ENCODE measurements at places on chromosomes 5 and 9.
A peak's percentile ranks its signal among the peaks of the same experiment; 100 is the strongest.

DNA sequence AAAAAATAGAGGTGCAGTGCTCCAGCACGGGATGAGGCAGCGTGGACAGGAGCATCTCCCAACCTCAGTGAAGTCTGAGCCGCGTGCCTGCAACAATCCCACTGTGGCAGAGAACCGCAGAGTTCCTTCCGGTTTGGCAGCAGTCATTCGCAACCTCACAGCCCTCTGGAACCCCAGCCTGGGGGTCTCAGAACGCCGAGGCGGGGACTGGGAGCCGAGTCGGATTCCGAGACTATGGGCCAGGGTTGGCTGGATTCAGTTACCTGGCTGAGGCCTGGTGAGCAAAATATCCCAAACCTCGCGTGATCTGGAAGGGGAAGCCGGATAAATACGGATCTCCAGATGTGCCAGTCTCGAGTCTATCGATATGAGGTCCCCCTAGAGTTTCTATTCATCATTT lies 27.0 kb downstream of the CDKN2A start:
- DNase-seq, result no peak

GRCh38 chr9:4689687-4690104 lies 10.3 kb downstream of the CDC37L1 start:
- no peak for DNase-seq

- DNase-seq, result no peak
These were observed 2.5 kb downstream of the TGFBR1 start for GRCh38 chr9:99107421-99107820.

DNA sequence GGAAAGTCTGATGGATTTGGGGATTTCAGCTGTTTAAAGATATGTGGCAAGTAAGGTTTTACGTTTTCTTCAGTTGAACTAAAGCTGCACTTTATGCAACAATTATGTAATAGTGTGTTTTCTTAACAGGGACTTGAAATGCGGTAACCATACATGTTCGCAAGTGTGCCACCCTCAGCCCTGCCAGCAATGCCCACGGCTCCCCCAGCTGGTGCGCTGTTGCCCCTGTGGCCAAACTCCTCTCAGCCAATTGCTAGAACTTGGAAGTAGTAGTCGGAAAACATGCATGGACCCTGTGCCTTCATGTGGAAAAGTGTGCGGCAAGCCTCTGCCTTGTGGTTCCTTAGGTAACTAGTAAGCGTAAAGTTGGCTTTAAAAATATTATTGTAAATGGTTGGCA lies 28.5 kb downstream of the NFX1 start:
- DNase-seq, result no peak

- DNase-seq, result no peak
These were observed 89.0 kb upstream of the IRX2 start for GRCh38 chr5:2840372-2840915.

DNA sequence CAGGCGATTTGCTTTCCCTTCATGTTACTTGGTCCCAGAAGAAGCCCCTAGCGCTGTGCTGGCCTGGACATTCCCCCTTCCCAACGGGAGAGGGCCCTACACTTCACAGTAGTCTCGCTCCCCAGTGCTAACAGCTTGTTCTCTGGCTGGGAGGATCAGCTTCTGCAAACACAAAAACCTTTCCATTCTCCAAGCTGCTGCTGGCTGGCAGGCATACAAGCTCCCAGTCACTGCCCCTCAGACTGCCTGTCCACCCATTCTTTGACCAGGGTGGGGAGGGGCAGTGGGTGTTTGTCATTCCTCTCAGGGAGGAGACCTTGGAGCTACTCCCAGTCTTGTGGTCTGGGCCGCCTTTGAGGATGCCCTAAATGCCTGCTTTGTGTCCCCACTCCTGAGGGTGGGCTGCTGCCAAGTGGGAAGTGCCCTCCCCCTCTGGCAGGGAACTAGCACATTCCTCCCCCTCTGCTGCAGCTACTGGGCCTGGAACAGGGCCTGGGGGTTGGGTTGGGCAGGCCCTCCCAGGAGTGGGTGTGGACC lies 20.8 kb downstream of the ENHO start:
- DNase-seq, result peak; percentile 35

DNA sequence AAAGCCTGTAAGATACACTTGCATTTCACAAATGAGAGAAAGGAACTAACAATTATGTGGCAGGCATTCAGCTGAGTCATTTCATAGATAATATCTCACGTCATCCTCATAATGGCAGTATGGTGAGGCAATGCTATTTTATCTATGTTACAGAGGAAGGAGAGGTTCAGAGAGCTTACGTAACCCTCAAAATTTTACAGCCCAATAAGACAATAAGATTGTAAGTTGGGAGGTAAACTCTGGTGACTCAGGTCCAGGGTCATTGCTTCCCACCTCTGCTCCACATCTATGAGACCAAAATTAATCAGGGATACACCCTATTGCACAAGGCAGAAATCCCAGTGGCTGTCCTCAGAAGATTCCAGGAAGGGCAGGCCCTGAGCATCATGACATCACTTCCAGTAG lies 309.7 kb downstream of the NSG2 start:
- DNase-seq, result no peak

DNA sequence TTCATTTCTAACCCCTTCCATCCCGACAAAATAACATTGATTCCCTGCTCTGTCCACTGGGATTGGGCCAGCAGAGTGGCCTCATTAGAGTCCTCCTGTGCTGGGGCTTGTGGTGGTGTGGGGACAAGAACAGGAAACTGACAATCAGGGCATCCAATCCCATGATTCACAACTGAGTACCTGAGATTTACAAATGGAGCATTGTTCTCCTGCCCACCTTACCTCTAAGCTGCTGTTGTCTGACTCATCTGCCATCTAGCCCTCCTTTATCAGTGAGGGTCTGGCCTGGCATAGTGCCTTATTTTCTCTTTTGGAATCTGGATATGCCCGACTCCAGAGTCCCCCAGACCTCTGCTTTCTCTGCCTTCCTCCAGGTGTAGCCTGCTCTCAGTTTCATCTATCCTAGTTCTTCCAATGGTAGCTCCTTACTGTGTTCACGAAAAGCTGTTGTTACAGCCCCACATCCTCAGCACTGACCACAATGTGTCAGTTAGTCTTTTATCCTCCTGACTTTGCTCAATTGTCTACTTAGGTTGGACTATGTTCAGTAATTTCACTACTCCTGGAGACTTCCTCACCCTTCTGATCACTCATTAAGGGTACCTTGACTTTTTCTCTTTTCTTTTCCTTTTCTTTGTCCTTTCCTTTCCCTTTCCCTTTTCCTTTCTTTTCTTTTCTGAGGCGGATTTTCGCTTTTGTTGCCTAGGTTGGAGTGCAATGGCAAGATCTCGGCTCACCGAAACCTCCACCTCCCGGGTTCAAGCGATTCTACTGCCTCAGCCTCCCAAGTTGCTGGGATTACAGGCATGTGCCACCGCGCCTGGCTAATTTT lies 13.4 kb downstream of the WNT8A start:
- no peak for DNase-seq

DNA sequence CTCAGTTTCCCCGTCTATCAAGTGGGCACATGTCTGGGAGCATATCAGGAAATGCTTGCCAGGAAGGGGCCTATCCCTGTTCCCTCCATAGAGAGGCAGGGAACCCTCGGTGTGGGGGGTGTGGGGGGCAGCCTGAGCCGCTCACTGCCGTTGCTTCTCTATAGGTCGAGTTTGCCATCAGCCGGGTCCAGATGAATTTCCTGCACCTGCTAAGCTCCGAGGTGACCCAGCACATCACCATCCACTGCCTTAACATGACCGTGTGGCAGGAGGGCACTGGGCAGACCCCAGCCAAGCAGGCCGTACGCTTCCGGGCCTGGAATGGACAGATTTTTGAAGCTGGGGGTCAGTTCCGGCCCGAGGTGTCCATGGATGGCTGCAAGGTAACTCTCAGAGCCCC lies 13.8 kb upstream of the ORM1 start:
- no peak for DNase-seq

DNA sequence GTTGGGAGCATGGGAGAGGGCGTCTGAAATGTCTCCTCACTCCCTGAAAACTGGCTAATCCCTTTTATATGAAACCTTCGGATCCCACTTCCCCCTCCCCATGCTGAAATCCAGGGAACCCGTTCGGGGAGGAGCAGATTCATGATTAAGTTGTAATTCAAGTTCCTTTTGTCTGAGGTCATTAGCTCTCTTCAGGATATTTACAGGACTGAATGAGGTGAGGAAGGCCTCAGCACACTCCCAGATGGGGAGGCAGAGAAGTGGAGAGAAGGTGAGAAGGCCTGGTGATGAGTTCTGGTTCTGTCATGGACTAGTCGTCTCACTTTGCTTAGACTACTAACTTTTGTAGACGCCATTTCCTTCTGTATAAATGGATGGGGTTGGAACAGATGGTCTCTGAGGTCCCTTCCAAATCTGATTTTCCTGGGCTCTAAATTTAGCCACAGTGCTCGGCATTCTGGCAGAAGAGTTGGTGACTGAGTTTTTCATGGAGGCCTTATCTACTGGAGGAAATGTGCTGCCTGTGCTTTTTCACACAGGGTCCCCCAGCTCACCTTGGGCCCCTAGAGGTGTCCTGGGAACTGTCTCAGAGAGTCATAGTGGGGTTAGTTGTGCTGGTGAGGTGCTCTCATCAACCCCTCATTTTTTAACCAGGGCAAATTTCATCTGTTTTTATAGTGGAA lies 62.3 kb downstream of the PRDM6 start:
- DNase-seq, result no peak

- no peak for DNase-seq
These were observed 202.4 kb downstream of the SMARCA2 start for GRCh38 chr9:2217540-2217939.

- DNase-seq, result no peak
These were observed 69.7 kb downstream of the FOCAD start for GRCh38 chr9:20753761-20754160.

DNA sequence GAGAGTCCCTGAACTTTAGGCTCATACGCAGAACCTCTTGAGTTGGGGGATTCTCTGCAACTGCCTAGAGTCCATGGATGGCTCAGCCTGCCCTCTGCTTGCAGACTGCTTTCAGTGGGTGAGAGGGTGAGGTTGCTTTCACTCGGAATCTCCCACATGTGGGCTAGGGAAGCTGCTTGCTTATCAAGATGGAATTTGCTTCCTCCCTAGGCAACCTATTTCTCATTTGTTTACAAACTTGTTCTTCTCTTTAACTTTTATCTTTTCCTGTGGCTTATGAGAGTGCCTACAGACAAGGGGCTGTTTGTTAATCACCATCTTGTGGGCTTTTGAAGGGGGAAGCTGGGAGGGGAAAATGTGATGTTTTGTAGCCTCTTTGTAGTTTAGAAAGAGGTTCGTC lies 10.0 kb downstream of the TLE4 start:
- no peak for DNase-seq

GRCh38 chr5:56746553-56747339 lies 68.6 kb upstream of the MAP3K1 start:
- DNase-seq, result no peak

GRCh38 chr9:133643978-133644760 lies 8.0 kb downstream of the DBH start:
- DNase-seq, result no peak

DNA sequence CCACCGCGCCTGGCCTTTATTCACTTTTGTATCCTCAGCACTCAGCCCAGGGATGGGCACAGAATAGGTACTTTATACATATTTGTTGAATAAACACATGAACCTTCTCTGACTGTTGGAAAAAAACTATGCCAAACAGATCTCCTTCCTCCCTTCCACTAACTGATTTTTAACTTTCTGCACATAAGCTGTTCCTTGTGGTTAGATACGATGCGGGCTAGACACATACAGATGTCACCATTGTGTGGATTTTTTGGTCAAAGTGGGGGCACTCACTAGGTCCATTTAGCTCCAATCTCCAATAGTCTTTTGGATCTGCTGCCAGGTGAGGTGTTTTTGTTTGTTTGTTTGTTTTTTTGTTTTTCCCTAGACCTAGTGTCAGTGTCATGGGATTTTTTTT lies 5.1 kb downstream of the TEX48 start:
- no peak for DNase-seq

GRCh38 chr9:81108391-81108790 lies 581.0 kb downstream of the TLE1 start:
- DNase-seq, result no peak

DNA sequence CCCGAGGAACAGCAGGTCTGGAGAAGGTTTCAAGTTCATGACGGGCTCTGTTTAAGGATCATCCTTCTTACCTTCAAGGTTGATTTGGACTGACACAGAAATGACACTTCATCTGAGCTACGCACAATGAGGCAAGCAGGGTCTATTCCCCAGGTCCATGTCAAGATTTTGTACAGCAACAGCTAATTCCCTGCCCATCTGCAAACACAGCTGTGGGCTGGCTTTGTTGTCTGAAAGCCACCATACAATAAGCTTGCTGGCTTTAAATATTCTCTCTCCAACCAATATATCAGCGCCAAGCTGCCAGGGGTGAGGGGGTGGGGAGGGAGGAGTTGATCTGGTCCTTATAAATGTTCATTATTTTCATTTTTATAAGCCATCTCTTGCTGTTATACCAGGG lies 92.0 kb downstream of the OTULIN start:
- no peak for DNase-seq

GRCh38 chr9:70873506-70873905 lies 247.9 kb downstream of the TRPM3 start:
- no peak for DNase-seq

GRCh38 chr5:93674866-93675459 lies 66.4 kb downstream of the POU5F2 start:
- no peak for DNase-seq

GRCh38 chr9:122325124-122325523 lies 45.7 kb upstream of the PTGS1 start:
- DNase-seq, result no peak

GRCh38 chr9:69319324-69320025 lies 5.5 kb upstream of the ENTREP1 start:
- DNase-seq, result no peak

DNA sequence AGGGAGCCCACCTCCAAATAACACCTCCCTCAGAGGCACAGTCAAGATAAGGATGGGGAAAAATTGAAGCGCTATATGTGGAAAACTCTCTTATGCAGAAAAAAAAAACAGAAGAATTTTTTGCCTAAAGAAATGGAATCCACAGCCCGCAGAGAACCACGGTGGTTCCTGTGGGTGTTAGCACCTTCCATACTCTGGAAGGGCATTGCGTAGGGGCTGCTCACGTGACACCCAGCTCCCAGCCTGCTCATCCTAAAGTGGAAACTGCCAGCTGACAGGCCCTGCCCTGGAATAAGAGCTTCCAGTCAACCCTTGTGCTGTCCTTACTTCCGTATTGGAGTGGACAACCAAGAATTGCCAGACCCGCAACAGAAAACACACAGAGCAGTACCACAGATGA lies 142.5 kb downstream of the FSTL4 start:
- DNase-seq, result no peak

- no peak for DNase-seq
These were observed 1143.6 kb upstream of the WWC1 start for GRCh38 chr5:167147879-167148278.

DNA sequence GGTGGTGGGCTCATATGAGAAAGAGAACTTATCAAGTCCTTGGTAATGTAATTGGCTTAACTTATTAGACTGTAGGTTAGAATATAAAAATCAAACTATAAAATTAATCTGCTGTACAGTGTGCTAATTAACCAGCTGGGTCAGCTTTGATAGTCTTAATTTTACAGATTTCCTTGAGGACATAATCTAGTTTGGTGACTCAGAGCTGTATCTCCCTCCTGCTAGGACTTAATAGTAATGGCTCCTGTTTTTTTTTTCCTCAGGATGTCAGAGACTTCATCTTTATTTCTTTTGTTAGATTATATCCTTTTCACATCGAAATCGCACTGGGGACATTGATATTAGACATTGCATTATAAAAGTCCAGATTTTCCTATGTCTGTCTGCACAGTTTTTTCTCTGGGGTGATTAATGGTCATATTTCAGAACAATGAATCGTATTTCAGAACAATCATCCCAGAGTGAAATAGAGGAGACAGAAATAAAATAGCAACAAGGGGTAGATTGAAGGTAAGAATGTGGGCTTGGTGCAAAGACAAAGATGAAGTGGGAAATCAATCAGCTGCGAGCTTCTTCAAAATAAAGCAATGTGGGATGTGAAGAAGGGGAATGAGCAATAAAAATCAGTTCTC lies 346.4 kb upstream of the RIOK2 start:
- DNase-seq, result no peak

Measured in tibial artery (tissue), 4 donors.